ENCODE measurements at places on chromosomes 13 and 19.

- no peak for DNase-seq
These were observed 11.4 kb downstream of the ARID3A start for GRCh38 chr19:937259-937694.

GRCh38 chr13:99260216-99260615 lies 2.0 kb upstream of the GPR18 start:
- no peak for DNase-seq

DNA sequence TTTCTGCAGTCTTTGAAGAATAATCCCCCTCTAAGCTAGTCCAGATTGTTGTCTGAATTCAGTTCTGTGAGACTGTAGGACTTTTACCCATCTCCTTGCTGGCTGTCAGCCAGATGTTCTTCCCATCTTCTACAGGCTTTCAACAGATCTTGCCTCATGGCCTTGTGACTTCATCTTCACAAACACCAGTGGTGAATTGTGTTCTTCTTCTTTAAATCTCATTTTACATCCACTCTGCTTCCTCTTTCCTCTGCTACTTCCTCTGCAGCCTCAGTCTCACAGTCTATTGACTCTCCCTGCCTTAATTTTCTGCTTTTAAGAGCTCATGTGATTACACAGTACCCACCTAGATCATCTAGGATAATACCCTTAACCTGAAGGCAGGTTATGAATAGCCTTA lies 859.0 kb upstream of the SLITRK1 start:
- no peak for DNase-seq

- no peak for DNase-seq
These were observed 236.4 kb upstream of the SPRY2 start for GRCh38 chr13:80577285-80577684.

- no peak for DNase-seq
These were observed 287.0 kb downstream of the DCT start for GRCh38 chr13:94192431-94192975.

DNA sequence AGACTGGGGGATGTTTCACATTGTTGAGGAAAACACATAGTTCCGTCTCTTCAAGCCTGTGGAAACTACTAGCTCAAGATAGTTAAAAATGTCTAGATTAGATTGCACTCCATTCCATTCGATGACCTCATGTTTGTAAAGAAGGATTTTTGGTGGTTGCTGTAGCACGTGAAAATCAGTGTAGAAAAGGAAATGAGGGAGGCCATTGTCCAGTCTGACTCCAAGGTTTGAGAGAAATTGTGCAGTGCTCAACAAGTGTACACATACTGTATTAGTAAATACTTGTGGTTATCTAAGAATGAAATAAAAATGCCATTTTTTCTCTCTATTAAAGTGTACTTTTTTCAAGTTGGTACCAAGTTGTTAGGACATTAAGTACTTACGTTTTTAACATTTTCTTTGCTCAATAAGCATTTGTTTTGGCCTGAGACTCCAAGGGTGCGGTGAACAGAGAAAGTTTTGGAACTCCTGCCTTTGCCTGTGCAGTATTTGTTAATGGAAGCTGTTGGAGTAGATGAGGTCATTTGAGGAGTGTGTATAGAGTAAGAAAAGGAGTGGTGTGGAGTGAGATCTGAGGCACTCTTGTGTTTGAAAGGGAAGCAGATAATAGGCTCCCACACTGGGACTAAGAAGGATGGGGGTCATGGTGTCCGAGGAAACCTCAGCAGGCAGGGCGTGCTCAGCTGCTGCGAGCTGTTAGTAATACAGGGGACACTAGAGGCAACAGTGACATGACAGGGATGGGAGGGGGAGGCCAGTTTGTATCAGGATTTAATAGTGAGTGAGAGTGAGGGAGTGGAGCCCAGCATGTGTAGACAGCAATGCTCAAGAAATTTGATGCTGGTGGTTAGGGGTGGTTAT lies 4.4 kb downstream of the WASF3 start:
- DNase-seq: no peak

- no peak for DNase-seq
These were observed 102.2 kb upstream of the MBNL2 start for GRCh38 chr13:97119943-97120342.

GRCh38 chr13:75308222-75308621 lies 173.7 kb downstream of the TBC1D4 start:
- no peak for DNase-seq

- no peak for DNase-seq
These were observed 52.4 kb downstream of the TSHZ3 start for GRCh38 chr19:31296741-31297390.

DNA sequence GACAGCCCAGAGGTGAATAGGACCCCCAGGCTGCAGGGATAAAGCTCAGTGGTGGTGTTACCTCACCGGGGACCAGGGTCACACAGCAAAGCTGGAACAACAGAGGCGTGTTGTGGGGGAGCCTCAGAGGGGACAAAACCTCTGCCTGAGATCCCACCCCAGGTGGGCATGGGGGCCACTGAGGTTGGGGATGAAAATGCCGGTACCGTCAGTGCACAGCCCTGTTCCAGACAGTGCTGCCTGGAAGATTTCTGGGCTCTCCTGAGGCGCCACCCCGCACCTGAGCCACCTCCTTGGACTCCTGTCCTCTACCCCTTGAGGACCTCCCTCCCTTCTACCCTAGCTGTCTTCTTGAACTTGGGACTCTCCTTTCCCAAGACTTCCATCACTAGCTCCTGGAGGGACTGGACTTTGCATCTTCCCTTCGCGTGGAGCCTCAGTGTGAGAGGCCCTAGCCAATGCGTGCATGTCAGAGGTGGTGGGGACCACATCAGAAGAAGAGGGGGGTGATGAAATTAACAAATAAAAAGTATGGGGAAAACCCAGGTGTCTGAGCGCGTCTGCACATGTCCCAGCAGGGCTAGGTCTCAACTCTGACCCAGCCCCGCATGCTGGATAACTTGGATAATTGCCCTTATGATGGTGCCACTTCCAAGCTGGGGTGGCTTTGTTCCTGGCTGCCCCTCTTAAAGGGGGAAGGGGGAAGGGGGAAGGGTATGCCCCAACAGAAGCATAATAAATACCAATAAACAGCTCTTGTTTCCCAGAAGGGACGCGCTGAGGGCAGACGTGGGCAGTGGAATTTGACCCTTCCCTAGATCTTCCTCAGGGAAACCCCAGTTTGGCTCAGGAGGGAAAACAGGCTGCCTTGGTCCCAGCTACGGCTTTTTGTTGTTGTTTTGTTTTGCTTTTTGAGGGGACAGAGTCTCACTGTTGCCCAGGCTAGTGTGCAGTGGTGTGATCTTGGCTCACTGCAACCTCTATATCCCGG lies 11.6 kb downstream of the CNFN start:
- DNase-seq: no peak

DNA sequence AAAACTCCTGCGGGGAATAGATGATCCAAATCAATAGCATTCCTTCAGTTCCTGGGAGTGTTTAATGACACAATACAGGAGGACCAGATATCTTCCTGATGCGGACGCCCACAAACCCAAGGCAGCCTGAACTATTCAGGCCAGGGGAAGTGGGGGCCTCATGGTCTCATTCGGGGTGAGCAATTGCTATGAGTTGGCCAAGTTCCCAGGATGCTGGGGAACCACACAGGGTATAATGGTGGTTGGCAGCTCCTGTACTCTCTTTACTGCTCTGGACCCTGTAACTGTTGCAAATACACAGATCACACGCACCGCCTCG lies 401.2 kb downstream of the IRS2 start:
- DNase-seq: no peak

- no peak for DNase-seq
These were observed 37.6 kb upstream of the FLT1 start for GRCh38 chr13:28532388-28533124.

DNA sequence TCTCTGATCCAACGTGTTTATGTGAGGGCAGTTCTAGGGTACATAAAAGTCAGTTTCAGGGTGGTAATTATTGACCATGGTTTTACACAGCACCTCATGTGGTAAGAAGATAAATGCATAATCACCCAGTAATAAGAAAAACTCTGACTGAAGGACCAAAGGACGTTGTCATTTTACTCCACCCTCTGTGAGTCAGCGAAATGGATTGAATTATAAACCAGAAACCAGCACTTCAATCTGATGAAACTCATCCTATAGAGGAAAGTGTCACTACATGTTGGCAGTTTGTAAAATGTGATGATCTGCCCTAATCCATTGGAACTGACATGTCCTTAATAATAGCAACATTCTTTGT lies 406.8 kb downstream of the KLF5 start:
- DNase-seq: no peak

DNA sequence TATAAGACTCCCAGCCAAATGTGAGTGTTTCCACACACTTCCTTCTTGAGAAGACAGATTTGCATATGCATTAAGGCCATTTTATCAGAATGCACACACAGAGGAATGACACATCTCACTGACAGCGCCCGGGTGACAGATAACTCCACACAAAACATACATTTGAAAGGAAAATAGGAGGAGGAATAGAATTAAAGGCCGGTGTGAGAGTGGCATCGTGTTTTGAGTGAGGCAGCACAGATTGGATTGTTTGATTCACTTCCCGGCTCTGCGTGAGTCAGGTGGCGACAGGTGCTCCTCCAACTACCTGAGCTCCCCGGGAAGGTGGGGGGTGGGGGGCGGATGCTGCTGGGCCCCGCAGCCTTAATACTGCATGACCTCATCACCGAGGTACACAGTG lies 429.0 kb downstream of the TSHZ3 start:
- DNase-seq: no peak

GRCh38 chr19:22882797-22883196 lies 50.7 kb downstream of the ZNF723 start:
- DNase-seq: no peak

- no peak for DNase-seq
These were observed 38.4 kb downstream of the ACTN4 start for GRCh38 chr19:38685666-38686529.

GRCh38 chr19:18377026-18377425 lies 8.9 kb upstream of the GDF15 start:
- no peak for DNase-seq

DNA sequence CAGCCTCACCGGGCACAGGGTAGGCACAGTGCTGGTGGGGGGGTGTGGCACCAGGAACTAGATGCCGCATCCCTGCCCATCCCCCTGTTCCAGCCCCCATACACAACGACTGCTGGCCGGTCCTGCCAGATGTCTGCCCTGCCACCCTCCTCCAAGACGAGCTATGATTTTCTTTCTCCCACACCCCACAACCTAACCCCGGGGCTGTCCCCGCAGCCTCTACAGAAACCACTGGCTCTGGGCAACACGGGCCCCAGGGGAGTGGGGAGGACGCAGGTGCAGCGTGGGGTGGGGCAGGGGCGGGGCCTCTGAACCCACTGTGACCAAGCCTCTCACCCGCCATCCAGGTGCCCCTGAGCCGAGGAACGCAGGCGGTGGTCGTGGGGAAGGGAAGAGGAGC lies 15.5 kb downstream of the PGLS start:
- no peak for DNase-seq
